ENCODE measurements at places on chromosomes 12 and 14. TPM values are rescaled to one million over a fixed set of nuclear protein-coding genes. Genes with fewer than 3 reads are reported as not detected.

GRCh38 chr12:20492251-20492760 is 124.0 kb downstream of the PDE3A start:
- DNase-seq = no peak

GRCh38 chr14:51401272-51401671 is 161.2 kb downstream of the TMX1 start:
- no peak for DNase-seq

- DNase-seq = no peak
Observed at GRCh38 chr12:86727160-86727559, 471.0 kb upstream of the MGAT4C start.

CHGA gene
- total RNA-seq = 5.0 TPM

Measured in sigmoid colon (tissue), 7 donors.